ENCODE measurements at places on chromosomes 13 and 19.

DNA sequence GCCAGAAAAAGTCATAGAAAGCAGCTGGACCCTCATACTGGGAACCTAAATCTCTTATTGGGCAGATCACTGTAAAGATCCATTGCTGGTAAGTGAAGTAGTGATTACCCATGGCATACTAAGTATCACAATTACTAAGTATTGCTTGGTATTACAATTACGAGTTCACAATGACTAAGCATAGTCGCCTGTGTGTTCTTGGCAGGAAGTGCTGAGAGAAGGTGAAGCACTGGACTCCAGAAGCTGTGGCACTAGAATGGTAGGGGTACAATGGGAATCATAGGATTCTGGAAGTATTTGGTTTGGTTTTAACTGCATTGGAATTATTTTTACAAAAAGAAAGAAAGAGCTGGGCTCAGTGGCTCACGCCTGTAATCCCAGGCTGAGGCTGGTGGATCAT, 20.3 kb downstream of the LGALS16 start:
- DNase-seq: no peak

- DNase-seq: no peak
Measured at GRCh38 chr13:99648066-99648665, 146.9 kb downstream of the TM9SF2 start.

DNA sequence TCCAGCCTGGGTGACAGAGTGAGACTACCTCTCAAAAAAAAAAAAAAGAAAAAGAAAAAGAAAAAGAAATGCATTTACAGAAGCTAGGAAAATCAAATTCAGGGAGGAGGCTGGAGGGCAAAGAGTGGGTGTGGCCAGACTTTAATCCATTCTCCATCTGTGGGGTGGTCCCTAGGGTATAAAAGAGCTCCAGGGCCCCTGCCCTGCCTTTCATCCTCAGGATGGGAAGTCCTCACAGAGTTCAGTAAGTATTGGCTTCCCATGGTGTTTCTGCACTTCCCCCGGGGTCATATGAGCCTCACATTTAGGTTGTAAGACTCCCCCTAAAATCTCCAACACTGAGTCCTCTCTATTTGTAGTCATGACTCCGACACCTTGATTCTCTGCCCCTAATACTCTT, 33.0 kb downstream of the DPRX start:
- DNase-seq: no peak

GRCh38 chr19:9156304-9156703, 16.1 kb downstream of the ZNF317 start:
- DNase-seq: no peak

GRCh38 chr19:38831142-38831605, 420 bp downstream of the ECH1 start:
- DNase-seq: peak; percentile 31

DNA sequence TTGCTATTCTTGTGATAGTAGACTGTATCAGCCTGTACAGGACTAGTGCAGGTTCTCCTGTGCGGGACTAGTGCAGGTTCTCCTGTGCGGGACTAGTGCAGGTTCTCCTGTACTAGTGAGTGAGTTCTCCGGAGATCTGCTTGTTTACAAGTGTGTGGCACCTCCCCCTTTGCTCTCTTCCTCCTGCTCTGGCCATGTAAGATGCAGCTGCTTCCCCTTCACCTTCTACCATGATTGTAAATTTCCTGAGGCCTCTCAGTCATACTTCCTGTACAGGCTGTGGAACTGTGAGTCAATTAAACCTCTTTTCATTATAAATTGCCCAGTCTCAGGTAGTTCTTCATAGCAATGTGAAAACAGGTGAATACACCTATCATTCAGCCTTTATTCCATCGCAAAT, 289.6 kb downstream of the TEX29 start:
- DNase-seq: peak; percentile 33

GRCh38 chr19:19457671-19458070, 52.2 kb downstream of the GATAD2A start:
- DNase-seq: no peak

DNA sequence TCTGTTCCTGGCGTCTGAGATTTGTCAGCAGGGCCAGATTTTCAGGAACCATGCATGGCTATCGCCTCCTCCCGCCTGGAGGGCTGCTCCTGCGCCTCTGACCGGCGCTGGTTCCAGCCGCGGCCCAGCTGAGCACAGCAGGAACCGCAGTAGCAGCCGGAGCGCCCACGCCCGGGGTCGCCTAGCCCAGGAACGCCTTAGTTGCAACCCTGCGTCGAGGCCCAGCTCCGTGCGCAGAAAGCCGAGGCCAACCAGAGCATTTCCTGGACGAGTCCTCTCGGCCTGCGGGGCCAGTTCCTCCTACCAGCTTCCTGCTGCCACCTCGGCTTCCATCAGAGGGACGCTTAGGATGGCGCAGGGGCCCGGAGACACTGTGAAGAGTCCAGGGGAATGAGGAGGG, 74.9 kb downstream of the ZNF492 start:
- DNase-seq: no peak

- DNase-seq: no peak
Measured at GRCh38 chr19:30023330-30023729, 81.3 kb downstream of the URI1 start.

DNA sequence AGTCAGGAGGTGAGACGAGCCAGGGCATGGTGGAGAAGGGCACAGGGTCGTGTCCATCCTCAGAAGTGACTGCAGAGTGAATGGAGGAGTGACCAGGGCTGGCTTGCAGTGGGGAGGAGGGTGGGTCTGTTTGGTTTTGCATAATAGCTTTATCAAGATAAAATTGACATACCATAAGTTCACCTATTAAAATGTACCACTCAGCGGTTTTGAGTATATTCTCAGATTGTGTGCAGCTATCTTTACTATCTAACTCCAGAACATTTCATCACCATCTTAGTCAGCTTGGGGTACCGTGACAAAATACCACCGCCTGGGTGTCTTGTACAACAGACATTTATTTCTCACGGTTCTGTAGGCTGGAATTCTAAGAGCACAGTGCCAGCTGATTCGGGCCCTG, 13.2 kb downstream of the ZNF8 start:
- DNase-seq: no peak

- DNase-seq: no peak
Measured at GRCh38 chr13:104461049-104461448, 1394.8 kb upstream of the SLC10A2 start.

- no peak for DNase-seq
Measured at GRCh38 chr19:39141929-39142328, 16.3 kb downstream of the PAK4 start.

- DNase-seq: no peak
Measured at GRCh38 chr13:32428581-32429432, 877 bp upstream of the N4BP2L1 start.

DNA sequence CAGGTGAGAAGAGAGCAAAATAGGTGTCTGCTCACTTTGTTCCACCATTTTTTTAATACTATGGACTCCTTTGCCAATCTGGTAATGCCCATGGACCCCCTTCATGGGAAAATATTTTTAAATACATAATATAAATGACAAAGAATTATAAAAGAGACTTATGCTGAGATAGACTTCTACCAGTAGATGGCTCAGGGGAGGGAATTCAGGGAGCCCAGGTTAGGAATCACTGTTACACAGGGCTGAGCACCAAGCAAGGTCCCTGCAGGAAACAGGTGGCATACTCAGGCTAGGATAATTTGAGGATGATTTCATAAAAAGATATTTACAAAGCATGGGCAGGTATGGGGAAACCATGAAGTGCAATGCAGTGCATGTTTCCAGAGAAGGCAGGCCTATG, 525.9 kb downstream of the FGF9 start:
- no peak for DNase-seq

DNA sequence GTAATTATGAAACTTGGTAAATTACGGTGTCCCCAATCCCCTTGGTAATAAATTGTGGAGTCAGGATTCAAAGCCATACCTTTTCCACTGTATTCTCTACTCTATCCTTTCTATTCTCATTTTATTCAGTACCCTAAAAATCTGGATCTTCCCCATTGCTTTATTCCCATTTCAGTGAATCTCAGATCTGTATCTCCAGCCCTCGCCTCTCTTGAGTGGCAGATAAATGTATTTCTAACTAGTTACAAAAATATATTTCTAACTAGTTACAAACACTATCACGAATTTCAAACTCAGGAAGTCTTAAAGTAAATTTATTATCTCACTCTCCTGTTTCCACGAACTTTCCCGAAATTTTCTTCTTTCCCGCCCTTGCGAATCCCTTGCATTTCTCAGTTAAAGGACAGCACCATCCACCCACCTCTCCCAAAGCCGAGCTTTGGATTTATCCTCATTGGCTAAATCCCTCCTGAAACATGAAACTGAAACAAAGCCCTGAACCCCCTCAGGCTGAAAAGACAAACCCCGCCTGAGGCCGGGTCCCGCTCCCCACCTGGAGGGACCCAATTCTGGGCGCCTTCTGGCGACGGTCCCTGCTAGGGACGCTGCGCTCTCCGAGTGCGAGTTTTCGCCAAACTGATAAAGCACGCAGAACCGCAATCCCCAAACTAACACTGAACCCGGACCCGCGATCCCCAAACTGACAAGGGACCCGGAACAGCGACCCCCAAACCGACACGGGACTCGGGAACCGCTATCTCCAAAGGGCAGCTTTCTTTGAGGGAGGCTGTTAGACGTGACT, 164.3 kb upstream of the PABPC3 start:
- no peak for DNase-seq

- DNase-seq: no peak
Measured at GRCh38 chr19:28632371-28633080, 580.4 kb downstream of the UQCRFS1 start.

DNA sequence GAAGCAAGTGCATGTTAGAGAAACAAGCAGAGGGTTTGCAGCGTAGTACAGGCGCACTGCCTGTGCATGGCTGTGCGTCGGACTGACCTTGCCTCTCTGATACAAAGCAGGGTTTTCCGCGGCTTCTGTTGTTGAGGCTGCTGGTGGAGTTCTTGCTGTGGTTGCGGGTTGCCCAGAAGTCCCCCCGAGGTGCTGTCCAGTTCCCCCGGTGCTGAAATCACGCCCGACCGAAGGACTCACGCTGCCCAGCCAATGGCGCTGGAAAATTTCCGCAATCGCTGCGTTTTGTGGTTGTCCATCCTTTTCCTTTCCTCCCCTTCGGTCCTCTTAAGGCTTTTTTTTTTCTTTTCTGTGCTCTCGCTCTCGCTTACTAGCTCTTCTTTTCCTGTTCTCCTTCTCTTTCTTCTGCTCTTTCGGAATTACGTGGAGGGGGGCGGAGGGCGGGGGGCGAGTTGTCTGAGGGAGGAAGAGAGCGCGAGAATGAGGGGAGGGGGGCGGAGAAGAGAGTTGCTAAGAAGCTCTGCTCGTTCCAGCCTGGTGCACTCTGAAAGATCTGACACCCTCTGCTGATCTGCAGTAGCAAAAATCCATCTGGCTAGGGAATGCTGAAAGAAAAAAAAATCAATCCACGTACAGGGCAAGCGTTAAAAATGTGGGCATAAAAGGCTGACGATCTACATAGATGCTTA, at the start of gene SLITRK1:
Gene SLITRK1 (minus strand): TSS at position 558 of the 689 bp plus-strand sequence. CDS start 967 bp downstream, outside the sequence.
- DNase-seq: no peak

All from NCI-H774 (cell line).